Fibroblast of mammary gland (primary cell): ENCODE measurements at places on chromosomes 5 and 9.

- no peak for DNase-seq
Observed at GRCh38 chr5:38531518-38531917, 24.9 kb downstream of the LIFR start.

DNA sequence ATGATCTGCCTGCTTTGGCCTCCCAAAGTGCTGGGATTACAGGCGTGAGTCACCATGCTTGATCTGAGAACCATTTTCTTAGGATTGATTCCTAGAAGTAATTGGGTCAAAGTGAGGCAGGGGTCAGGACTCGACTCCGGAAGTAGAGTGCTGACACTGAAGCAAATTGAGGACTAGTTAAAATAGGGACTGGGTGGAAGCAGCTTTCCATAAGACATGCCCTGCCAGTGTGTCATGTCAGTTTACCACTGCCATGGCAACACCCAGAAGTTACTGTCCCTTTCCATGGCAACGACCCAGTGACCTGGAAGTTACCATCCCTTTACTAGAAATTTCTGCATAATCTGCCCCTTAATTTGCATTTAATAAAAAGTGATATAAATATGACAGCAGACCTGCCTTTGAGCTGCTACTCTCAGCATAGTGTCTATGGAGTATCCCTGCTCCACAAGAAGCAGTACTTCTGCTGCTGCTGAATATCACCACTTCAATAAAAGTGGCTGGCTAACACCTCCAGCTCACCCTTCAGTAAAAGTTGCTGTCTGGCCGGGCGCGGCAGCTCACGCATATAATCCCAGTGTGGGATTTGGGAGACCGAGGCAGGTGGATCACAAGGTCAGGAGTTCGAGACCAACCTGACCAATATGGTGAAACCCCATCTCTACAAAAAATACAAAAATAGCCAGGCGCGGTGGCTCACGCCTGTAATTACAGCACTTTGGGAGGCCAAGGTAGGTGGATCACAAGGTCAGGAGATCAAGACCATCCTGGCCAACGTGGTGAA, 47.8 kb upstream of the JADE2 start:
- peak; percentile 40 for DNase-seq

GRCh38 chr5:77146896-77147295, 59.8 kb upstream of the ZBED3 start:
- DNase-seq, result no peak

- DNase-seq, result no peak
Observed at GRCh38 chr5:32428426-32428825, 16.1 kb downstream of the ZFR start.

GRCh38 chr9:35481347-35481975, 8.4 kb upstream of the RUSC2 start:
- peak; percentile 78 for DNase-seq

GRCh38 chr9:13990994-13991393, 322.9 kb downstream of the NFIB start:
- DNase-seq, result no peak

- peak; percentile 27 for DNase-seq
Observed at GRCh38 chr5:35640623-35641022, 23.0 kb downstream of the SPEF2 start.

- DNase-seq, result no peak
Observed at GRCh38 chr5:64347309-64347708, 158.5 kb upstream of the RGS7BP start.
